ENCODE measurements at places on chromosomes 3 and 15.

GRCh38 chr3:77530870-77531269 is 491.0 kb downstream of the ROBO2 start:
- DNase-seq: no peak

GRCh38 chr15:40590667-40591050 is 3.4 kb upstream of the KNL1 start:
- DNase-seq: no peak

GRCh38 chr3:150538324-150539208 is 7.7 kb downstream of the SERP1 start:
- no peak for DNase-seq

DNA sequence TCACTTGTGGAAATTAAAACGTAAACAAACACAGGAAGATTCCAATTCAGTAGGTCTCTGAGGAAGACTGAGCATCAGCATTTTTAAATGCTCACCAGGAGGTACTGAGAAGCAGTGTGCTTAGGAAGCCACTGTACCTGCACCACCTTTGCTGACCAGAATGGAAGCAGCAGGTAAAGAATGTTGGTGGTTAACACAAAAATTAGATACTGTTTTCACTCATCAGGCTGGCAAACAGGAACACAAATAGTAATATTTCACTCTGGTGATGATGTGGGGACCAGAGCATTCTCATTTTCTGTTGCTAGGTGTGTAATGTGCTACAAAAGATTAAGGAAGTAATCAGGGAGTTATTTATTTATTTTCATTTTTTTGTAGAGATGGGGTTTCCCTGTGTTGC is 29.9 kb upstream of the GHSR start:
- no peak for DNase-seq

DNA sequence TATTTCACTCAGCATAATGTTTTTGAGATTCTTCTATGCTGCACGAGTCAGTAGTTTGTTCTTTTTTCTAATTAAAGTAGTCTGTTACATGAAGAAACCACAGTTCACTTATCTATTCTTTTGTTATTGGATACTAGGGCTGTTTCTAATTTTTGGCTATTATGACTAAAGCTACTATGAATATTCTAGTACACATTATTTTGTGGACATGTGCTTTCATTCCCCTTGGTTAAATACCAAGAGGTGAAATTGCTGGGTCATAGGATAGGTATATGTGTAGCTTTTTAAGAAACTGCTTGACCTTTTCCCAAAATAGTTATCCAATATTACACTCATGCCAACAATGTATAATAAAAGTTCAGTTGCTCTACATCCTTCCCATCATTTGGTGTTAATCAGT is 8.9 kb downstream of the PDE8A start:
- DNase-seq: no peak

DNA sequence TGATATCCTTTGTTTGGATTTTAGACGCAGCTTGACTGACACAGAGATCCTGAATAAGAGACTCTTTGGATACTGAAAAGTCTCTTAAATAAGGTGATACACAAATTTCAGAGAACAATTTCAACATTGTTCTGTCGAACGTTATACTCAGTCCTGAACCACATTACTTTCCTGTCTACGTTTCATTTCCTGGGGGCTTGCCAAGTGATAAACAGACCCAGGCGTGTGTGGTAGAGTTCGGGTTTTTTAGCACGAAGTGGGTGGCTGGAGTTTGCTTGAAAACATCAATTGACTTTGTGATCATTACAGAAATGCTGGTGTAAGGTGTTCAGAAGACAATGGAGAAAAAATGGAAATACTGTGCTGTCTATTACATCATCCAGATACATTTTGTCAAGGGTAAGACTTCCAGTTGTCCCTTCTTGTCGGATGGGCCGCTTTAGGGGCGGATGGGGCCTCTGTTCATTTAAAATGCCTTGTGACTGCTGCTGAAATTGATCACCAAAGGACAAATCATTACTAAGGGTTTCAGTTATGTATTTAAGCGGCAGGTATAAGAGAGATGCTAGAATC is at the start of gene CD96:
Gene CD96 (plus strand): TSS at position 287 of the 573 bp plus-strand sequence. CDS start 52 bp downstream, at position 339.
- DNase-seq: no peak

- DNase-seq: no peak
Measured at GRCh38 chr3:35639254-35640186, at the start of gene ARPP21. Gene ARPP21, plus strand, starts transcription at chr3:35639525. Its CDS starts 42,227 bp downstream, at chr3:35681752.

DNA sequence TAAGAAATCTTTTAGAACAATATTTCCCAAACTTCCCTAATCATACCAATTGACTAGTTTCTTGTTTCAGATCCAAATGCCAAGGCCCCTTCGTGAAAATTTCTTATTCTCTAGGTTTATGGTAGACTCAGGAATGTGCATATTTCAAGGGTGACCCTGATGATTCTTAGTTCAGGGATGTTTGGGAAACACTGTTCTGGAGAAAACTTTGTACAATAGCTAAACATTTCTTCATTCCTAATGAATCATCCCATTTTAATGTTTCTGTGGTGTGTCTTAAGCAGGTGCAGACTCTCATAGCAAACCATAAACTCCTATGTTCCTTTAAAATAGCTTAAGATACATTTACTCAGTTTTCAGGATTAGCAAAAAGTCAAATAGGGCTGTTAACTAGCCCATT is 314.5 kb downstream of the TIGIT start:
- no peak for DNase-seq

DNA sequence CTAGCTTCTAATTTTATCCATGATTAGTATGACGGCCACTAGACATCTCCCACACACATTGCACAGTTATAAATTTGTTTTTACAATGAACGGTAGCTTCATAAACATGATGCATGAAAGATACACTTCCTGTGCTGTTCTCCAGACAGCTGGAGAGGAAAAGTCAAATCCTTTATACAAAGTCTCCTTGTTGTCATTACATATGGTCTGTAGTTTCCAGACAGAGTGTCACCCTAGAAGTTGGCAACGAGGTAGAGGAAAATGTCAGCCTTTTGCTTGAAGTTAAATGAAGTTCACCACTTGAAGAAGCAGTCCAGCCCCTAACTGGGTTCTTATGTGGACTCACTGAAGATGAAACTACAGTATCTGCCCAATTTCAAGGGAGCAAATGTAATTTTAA is 253.0 kb upstream of the P2RY1 start:
- DNase-seq: no peak

GRCh38 chr15:84582583-84583157 is 18.1 kb upstream of the ZSCAN2 start:
- DNase-seq: no peak

- DNase-seq: no peak
Measured at GRCh38 chr3:169869484-169870220, at the start of gene LRRC31. Gene LRRC31, minus strand, starts transcription at chr3:169869935. Its CDS starts 128 bp downstream, at chr3:169869807.

DNA sequence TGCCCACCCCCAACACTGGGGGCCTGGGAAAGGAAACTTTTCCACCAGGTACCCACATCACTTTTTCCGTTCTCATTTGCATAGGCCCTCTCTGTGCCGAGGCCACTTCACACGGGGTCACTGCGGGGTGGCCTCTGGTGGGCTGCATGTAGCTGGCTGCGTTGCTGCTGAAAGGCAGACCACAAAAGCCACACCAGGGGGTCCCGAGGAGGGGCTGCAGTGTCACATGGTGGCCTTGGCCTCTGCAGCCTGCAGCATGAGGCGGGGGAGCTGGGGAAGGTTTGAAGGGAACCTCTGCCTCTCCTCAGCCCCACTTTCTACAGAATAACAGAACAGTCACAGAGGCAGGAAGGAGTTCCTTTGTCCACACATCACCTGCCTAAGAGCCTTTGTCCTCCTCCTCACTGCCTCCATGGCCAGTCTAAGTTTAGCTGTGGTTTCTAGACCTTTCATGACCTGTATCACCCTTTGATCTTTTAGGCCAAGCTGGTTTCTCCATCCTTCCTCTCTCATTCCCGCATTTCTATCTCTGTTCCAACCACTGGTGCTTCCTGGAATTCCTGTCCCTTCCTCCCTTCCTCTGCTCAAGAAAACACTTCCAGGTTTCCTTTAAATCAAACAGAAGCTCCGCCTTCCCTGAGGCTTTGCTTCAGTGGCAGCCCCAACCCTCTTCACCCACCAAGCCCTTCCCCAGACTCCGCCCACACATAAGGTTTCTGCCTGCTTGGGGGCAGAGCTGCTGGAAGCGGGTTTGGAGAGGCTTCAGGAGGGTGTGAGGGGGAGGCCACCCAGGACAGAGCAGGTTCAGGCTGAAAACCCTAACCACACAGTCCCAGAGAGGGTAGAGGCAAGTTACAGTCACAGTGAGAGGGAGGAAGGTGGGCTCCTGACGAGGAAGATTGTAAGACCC is 150.7 kb upstream of the TLE3 start:
- no peak for DNase-seq

DNA sequence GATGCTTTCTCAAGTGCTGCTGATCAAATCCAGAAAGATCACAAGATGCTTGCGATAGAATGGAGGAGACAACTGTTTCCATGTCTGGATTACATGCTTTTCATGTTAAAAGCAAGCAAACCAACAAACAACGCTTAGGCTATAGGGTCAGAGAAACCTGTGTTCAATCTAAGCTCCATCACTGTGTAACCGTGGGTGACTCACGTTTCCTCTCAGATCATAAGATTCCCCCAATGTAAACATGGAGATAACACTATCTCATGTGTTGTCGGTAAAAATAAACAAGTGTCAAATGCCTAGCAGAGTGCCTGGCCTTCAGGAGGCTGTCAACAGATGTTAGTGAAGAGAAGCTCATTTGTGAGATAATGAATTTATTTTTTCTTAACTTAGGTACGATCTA is 907.8 kb downstream of the NTRK3 start:
- no peak for DNase-seq

Measured in keratinocyte (primary cell).